Hepatic stellate cell (primary cell): ENCODE measurements at places on chromosomes 5 and 9.
A peak's percentile ranks its signal among the peaks of the same experiment; 100 is the strongest.

DNA sequence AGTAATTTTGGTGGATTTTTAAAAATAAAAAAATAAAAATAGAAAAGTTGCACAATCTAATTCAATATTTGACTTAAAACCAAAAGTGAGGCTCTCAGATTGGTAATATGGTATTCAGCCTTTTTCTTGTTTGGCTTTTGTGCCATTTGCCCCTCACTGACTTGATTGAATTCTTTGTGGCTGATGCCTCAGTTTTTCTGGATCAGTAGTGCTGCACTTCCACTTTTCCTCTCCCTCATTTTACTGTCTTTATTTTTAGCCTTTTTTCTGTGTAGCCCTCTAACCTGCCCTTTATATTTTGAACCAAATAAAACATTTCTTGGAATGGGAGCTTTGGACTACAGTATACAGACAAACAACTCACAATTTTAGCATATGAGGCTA, 3.8 kb upstream of the MSMP start:
- DNase-seq = no peak

DNA sequence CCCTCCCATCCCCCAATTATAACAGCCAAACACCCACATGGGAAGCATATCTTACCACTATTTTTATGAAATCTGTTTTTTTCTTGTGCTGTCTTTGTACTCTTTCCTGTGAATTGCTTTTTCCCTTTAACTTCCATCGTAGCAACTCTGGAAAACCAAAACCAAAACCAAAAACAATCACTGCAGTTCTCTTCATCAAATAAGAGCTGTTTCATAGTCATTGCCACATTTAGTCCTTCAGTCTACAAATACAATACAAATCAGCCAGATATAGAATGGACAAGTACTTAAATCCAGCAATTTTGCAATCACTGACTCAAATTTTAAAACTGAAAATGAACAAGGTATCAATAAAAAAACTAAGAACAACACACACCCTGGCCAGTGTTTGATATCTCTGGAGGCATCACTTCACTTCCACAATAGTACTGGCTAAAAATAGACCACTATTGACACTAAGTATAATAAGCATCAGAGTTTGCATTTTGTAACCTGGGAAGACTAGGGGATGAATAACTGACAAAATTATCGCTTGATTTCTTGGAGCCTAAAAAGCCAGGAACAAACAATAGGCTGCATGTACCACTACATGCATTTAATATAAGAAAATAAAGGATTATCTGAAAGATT, 5.4 kb downstream of the PUM3 start:
- DNase-seq = no peak

GRCh38 chr5:71974622-71975021, 132.7 kb upstream of the MAP1B start:
- no peak for DNase-seq

GRCh38 chr9:129037767-129038098, 1.3 kb downstream of the MIGA2 start:
- DNase-seq = no peak

DNA sequence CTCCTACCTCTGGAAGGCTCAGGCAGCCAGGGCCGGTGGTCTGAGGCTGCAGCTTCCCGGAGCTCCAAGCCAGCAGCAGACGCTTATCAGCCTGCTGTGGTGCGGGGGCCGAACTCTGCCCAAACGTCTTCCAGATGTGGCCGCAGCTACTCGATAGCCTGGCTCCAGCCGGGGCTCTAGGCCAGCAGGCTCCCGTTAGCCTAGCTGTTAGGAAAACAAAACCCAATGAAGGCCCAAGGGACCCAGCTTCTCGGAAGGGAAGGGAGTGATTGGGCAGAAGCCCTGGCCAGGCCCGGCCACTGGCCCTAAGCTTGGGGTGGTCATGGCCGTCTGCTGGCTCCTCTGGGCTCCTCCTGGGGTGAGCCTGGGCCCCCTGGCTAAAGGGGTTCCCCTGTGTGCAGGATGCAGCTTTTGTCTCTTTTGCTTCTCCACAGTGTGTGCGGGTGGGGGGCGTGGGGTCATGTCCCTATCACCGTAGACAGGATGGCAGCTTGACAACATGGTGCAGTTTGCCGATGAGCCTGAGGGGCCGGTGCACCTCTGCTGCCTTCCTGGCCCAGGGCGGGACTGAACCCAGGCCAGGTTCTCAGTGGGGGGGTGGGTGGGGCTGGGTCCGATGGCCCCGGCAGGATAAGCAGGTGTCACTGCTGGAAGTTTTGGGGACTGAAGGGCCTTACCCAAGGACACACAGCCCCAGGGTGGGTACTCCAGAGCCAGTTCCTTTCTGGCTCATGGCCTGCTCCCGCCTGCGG, 18.7 kb downstream of the MYMK start:
- peak; percentile 60 for DNase-seq

GRCh38 chr9:14524873-14525515, 168.2 kb downstream of the ZDHHC21 start:
- no peak for DNase-seq

DNA sequence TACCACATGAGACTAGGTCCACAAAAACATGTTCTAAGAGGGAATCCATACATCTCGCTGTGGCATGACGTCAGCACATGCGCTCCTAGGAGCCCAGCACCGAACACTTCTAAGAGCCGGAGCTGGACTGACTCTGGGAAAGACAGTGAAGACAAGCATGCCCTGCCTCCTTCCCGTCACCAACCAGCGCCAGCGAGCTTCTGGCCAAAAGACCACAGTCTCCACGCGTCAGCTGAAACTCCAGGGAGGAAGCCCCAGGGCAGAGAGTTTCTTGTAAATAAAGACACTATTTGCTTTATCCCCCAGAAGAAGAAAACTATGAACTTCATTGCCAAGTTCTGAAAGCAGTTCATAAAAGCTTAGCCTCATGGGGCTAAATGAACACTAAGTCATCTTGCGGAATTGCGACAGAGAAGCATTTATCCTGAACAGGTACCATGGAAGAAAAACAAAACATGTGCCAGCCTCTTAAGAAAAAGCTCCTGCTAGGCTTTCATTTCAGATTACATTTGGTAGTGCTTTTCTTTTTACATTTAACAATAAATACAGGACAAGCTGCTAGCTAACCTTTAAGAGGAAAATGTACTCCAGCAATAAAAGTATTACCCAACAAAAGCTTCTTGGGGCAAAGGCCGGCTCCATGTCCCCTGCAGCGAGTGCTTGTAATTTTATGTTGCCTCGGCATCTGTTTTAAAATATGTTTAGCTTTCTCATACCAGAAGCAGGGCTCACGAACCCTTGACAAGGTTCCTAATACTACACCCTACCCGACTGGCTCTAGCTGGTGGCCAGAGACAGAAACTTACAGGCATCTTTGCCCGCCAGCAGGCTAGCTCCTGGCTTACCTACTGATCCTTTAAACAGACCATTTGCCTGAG, 96.5 kb downstream of the PRRT1B start:
- no peak for DNase-seq

- DNase-seq = no peak
These were observed 82.4 kb upstream of the TNFAIP8 start for GRCh38 chr5:119273391-119273839.

- DNase-seq = no peak
These were observed 146.3 kb upstream of the FSTL4 start for GRCh38 chr5:133758641-133759040.

- DNase-seq = peak; percentile 40
These were observed 2.6 kb upstream of the GCNT1 start for GRCh38 chr9:76456202-76456926.

GRCh38 chr9:1869843-1870242, 145.3 kb upstream of the SMARCA2 start:
- no peak for DNase-seq

DNA sequence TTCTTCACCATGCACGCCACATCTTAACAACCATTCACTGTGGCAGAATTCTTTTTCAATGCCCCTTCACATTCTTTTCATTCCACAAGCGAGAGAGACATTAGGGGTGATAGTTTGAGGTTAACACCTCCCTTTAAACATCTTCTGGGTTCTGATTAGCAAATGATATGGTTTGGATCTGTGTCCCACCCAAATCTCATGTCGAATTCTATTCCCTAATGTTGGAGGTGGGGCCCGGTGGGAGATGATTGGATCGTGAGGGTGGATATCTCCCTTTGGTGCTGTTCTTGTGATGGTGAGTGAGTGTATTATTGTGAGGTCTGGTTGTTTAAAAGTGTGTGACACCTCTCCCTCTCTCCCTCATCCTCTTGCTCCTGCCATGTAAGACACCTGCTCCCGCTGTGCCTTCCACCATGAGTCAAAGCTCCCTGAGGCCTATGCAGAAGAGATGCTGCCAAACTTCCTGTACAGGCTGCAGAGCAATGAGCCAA, 46.1 kb upstream of the RAI14 start:
- no peak for DNase-seq

GRCh38 chr5:123808461-123809380, 296.7 kb downstream of the CSNK1G3 start:
- DNase-seq = no peak

DNA sequence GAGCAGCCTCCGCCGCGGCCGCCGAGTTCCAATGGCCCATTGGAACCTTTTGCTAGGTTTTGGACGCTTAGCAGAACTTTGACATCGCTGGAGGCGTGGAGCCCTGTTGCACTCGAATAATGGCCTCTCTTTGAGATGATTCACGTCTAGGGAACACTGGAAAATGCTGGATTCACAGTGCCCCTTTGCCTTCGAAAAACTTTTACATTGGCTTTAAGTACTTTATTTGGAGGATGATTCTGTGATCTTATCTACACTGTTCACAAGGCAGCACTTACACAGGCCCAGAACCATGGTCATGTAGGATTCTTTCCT, 536 bp upstream of the PPIC start:
- no peak for DNase-seq
